Stimulated activated CD4-positive, alpha-beta T cell treated with anti-CD3 and anti-CD28 coated beads, TNF-alpha, amount 100 ng/mL, for 48 hours (primary cell): ENCODE measurements at places on chromosomes 13 and 19.

DNA sequence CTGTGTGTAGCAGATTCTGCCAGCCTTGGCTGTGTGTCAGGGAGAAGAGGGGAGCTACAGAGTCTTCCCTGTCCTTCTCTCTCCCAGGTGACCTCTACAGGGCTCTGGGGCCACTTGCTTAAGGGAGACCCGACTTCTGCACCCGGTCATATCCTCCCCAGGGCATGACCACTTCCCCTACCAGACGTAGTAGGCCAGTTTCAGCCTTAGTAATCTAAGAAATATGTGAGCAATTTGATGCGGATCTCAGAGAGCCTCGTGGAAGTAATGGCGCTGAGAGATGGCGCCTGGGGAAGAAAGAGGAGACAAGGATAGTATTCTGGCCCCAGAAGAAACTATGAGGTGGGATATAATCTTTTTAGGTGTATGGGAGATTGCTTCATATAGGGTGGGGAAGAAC, 41.9 kb downstream of the NFIX start:
- no peak for DNase-seq

- DNase-seq: no peak
These were observed 54.0 kb upstream of the GTF3A start for GRCh38 chr13:27370305-27370872.

GRCh38 chr19:48784527-48784926, 26.3 kb downstream of the BCAT2 start:
- no peak for DNase-seq

DNA sequence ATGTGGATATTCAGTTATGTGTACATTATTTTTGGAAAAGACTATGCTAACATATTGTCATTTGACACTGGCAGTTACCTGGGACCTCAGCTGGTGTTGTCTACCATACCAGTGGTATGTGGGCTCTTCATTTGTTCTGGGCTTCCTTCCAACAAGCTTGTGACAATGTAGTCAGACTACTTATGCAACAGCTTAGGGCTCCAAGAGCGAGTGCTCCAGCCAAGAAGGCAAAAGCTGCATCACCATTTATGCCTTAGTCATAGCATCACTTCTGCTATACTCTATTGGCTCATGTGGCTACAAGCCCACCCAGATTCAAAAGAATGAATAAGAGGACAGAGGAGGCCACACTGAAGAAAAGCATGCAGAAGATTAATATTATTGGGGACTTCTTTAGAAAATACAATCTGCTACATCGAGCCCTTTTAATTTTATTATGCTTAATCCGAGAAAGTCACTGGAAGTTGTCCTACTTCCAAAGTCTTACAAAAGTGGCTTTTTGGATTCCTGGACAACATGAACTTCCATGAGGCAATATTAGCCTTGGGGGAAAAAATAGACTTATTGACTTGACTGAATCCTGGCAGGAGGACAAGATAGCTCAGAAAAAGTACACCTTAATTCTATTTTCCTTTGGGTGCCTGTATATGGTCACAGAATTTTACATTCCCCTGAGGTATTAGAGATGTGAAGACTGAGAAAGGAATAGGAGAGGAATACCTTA, 529.4 kb upstream of the HTR2A start:
- DNase-seq: no peak

GRCh38 chr13:82115391-82115790, 1766.9 kb downstream of the SLITRK1 start:
- DNase-seq: no peak

GRCh38 chr13:102038787-102039186, 363.1 kb downstream of the FGF14 start:
- no peak for DNase-seq

DNA sequence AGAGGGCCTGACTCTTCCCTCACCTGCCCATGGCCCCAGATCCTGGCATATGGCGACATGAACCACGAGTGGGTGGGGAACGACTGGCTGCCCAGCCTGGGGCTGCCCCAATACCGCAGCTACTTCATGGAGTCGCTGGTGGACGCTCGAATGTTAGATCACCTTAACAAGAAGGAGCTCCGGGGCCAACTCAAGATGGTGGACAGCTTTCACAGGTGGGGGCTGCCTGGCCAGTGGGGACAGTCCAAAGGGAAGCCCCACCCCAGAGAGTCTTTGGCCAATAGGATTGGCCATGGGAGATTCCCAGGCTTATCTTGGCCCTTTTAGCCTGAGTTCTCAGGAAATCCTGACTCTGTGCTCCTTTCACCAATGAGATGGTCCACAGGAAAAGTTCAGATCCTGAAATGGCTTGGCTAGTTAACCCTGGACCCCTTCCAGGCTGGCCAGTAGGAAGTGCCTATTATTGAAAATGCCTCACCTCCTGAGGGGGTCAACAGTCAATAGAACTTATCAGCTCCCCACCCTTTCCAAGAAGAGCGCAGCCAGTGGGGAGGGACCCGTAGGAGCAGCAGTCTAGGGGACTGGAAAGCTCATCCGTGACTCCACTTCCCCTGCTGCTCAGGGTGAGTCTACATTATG, 7.0 kb downstream of the HRC start:
- no peak for DNase-seq

DNA sequence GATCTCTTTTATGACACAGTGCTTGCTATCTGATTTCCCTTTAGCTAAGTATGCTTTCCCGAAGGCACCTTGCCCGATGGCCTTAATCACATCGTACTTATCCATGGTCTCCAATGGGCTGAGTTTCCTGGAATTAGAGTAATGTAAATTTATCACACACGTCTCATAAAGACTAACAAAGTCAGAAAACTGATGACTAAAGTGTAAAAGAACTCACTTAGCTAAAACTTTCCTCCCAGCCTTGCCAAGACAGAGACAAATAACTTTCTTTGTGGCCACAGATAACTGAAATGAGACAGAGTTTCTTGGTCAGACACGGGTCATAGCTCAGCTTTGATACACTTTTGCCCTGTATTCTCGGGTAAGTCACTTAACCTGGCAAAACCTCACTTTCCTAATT, 1.5 kb downstream of the NEK5 start:
- no peak for DNase-seq

- DNase-seq: no peak
These were observed 4.2 kb downstream of the KCTD4 start for GRCh38 chr13:45196622-45197021.

DNA sequence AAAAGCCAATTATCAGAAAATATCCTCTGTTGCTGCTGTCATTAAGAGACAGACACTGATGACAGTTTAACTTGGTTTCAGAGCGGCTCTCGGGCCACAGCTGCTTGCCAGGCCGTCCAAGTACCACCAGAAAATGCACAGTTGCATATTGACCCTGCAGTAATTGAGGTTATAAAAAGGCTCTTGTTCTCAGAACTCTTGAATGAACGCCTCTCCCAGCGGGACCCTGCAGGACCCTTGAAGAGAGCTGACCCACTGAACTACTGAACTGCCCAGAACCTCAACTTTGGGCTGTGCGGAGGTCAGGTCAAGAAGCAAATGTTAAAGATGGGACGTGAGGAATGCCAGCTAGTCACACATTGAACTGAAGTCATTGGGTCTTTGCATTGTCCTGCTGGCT, 1559.0 kb upstream of the SLC10A2 start:
- DNase-seq: no peak

DNA sequence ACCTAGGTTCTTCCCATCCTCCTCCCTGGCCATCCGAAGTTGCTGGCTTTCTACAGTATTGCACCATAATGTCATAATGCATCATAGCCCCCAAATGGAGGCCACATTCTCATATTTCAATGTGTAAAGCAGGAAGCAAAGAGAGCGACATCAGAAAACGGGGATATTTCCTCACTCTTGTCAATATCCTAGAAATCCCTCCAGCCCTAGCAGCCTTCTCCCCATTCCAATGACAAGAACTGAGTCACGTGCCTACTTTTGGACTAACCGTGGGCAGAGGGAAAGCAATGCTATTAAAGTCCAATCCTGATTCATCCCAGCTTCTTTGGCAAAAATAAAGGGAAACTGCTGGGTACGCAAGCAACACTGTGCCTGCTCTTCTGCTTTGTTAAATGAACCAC, 4.3 kb upstream of the RAP2A start:
- no peak for DNase-seq

DNA sequence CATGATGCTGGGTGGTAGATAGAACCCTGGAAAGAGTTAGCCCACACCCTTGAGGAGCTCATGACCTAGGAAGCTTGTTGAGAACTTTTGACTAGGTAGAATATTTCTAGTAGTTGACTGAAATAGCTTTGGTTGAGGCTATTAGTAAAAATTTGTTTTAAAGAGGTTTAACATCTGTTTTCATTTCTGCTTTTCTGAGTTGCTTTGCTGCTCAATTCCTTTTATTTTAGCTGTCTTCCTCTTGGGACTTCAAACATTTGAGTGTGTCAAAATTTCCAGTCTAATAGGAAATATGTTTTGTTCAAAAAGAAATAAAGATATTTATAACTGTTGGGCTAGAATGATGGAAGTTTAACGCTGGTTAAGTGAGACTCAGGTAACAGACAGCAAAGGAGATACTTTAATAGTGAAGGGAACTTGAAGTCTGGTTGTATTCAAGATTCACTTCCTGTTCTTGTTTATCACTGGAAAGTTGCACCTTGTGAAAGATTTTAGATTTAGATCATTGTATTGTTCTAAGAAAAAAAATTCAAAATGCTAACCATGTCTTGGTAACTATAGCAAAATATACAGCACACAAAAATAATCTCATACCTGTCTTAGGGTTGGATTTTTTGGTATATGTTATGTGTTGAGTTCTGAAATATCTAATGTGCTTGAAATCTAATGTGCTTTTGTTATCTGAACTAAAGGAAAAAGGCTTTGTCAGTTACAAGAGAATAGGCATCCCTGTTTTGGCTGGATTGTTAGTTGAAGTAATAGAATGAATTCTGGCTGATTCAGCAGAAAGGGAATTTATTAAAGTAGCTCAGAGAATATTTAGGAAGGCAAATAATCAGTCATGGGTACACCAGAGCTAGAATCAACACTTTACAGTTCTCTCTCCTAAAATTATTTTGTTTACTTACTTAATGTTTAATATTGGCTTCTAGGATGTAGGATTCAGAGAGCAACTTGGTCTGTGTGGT, 24.4 kb upstream of the GPR18 start:
- no peak for DNase-seq

DNA sequence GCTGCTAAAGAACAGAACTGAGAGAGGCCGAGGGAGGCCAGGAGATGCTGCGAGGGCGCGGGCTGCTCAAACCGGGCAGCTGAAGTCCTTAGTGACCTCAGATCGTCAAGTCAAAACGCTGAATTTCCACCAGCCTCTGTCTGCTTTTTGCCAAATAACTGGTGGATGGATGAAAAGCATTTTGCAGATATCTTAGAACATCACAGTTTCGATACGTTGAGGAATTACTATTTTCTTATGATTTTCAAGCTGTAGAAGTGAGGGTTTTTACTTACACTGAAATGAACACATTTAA, 2.0 kb downstream of the GPC6 start:
- no peak for DNase-seq

DNA sequence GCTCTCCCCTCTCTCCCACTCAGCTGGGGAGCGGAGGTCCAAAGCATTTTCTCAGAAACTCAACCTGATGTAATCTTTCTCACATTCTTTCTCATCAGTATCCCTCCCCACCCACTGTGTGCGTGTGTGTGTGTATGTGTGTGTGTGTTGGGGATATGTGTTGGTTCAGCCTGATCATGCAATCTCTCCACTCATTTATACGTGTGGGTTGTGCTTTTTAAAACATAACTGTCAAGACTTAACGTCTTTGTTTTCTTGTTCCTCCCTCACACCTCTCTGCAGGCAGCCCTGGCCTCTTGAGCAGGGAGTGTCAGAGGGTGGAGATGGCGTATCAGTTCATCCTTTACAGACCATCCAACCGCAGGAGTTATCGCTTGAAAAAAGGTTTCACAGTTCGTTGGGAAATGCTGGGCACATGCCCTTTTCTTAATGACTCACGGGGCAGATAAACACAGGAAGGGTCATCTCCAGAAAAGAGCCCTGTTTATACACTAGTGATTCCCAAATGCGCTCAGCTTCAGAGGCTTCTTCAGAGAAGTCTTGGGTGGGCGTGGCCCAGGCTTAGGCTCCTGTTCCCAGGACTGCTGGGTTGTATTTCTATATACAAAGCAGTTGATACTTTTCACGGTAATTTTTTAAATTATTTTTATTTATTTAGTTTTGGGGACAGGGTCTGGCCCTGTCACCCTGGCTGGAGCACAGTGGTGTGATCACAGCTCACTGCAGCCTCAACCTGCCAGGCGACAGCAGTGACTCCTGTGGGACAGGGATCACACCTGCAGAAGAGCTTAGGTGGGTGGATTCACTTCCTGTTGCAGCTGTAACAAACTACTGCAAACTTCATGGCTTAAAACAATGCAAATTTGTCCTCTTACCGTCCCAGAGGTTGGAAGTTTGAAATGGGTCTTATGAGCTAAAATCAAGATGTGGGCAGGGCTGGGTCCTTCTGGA, 60.3 kb downstream of the CCDC70 start:
- no peak for DNase-seq

DNA sequence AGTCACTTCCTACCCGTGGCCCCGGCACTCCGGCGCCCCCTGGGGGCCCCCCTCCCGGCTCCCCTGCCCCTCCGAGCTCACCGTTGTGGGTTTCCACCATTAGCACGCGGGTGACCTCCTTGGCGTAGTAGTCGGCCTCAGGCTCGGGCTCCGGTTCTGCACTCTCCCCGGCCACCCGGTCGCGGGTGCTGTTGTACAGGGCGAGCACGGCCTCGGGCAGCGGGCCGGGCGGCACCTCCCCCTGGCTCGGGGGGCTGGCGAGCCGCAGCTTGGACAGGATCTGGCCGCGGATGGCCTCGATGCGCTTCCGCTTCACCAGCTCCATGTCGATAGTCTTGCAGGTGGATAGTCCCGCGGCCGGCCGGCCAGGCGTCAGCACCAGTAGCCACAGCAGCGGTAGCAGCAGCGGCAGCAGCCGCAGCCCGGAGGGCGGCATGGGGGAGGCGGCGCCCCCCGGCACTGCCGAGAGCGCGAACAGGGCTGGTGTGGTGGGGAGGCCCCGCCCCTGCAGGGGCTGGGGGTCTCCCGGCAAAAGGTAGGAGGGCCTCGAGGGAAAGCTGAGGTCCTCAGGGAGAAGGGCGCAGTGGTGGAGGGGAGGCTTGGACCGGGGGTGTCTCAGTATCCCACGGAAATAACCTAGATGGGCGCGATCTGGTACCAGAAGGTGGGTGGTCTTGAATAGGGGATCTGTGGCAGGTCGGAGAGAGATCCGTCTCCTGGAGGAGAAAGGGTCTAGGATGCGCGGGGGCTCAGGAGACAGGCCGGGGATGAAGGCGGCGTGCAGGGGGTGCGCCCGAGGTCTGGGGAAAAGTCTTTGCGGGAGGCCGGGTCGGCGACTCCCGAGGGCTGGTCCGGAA, 885 bp downstream of the TGFB1 start:
- peak; percentile 58 for DNase-seq

DNA sequence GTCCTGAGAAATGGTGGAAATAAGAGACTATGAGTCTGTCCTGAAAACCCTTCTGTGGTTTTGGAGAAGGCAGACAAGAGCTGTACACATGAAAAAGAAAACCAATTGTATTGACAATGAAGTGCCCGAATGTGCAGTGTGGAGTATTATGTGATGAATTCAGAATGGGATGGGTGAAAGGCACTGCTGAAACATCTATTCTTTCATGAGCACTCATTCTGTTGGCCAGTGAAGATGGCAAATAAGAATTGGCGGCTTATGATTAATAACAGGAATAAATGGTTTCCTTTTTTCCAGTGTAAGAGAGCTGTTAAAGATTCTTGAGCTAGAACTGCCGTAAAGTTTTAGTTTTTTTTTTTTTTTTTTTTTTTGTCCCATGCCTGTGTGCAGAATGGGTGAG, 5.7 kb downstream of the POLR1D start:
- DNase-seq: no peak
